ENCODE measurements at places on chromosomes 2 and 18.

DNA sequence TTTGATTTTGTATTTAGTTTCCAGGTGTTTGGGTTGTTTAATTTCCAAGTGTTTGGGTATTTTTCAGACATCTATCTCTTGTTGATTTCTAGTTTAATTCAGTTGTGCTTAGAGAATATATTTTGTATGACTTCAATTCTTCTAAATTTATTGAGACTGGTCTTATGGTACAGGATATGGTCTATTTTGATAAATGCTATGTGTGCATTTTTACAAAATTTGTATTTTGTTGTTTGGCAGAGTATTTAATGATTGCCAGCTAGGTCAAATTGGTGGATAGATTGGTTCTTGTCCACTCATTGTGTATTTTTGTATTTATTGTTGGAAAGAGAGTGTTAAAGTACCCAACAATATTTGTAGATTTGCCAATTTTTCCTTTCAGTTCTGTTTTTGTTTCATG, 23.7 kb upstream of the LAMA1 start:
- DNase-seq, result no peak

- no peak for DNase-seq
Measured at GRCh38 chr18:8461544-8461943, 147.7 kb upstream of the RAB12 start.

GRCh38 chr2:122011493-122012270, 256.2 kb downstream of the TSN start:
- DNase-seq, result no peak

DNA sequence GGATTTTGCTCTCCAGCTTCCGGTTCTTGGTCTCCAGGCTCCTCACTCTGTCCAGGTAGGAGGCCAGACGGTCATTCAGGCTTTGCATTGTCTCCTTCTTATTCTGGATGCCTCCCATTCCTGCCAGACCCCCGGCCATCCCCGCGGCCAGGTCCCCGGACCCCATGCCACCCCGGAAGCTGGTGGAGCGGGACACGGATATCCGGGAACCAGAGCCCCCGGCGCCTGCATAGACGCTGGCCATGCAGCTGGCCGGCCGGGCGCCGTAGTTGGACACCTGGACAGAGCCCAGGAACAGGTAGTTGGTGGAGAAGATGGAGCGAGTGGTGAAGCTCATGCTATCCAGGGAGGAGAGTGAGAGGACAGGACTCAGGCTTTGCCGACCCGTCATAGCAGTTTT, 23.5 kb upstream of the PPP1R1C start:
- no peak for DNase-seq

DNA sequence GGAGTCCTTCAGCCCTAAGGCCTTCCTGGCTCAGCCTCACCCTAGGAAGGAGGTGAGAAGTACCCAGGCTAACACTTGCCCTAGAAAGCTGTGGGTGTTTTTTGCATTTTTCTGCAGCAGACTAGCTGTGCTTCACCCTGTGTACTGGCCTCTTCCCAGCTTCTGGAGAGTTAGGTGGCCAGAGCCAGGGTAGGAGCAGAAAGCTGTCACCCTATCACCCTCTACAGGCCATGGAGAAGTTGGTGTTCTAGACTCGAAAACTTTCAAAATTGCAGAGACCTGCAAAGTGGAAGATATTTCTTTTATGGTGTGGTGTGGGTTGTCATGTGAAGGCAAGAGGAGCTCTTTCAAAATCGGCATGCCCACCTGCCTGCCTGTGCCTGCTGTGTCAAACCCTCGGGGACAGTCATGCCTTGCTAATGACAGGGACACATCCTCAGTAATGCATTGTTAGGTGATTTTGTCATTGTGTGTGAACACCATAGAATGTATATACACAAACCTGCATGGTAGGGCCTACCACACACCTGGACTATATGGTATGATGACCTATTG, 29.8 kb downstream of the EHD3 start:
- DNase-seq, result peak; percentile 43

DNA sequence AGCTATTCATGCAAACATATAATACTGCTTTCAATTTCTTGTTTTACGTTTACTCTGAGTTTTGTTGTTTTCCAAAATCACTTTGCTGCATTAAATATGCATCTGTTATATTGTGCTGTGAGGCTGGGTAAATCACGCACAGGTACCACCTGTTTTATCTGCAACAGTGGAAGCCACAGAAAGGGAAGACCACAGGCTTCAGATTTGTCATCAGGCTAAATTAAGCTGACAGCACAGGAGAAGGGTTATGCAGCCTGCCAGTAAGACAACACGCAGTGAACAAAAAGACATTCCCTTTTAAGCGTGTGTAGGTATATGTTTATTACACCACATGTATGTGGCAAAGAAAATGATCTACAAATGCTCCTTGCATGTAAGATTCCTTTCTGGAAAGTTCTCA, 38.2 kb downstream of the ZNF516 start:
- DNase-seq, result no peak

- DNase-seq, result no peak
Measured at GRCh38 chr2:234189786-234190300, 139.3 kb downstream of the SPP2 start.
